ENCODE measurements at places on chromosomes 11 and 22.
A peak's percentile ranks its signal among the peaks of the same experiment; 100 is the strongest.

GRCh38 chr11:31802609-31802989 is 8.5 kb downstream of the PAX6 start:
- no peak for DNase-seq

DNA sequence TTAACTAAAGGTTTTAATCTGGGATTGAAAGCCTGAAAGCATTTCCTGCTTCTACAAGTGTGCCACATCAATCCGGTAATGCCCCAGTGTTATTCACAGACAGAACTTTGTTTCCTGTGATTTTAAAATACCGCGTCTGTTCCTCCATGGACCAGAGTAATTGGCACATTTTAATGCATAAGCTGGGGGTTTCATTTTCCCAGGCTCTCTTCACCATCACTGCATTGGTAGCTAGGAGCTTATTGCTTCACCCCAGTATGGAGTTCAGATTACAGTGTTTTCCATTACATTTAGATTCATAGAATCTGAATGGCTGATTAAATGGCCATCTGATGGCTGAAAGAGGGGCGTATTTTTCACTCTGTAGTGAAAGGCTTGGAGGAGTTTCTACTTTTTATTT is 25.7 kb upstream of the CRTAM start:
- no peak for DNase-seq

DNA sequence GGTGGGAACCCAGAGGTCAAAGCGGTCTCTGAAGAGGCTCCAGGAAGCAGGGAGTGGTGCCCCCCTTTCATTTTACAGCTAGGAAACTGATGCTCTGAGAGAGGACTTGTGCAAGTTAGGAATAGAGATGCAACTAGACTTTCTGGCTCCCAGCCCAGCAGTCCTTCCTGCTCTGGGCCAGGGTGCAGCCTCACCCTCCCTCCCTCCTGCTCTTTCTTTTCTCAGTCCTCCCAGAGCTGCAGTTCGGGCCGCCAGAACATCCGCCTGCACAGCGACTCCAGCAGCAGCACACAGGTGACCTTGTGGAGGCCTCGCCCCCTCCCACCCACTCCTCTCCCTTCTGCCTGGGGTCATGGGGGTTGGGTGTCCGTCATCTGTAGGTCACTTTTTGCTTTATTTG is 51.5 kb downstream of the LHFPL7 start:
- peak; percentile 40 for DNase-seq

- no peak for DNase-seq
Measured at GRCh38 chr11:32420937-32421901, 14.1 kb downstream of the WT1 start.

DNA sequence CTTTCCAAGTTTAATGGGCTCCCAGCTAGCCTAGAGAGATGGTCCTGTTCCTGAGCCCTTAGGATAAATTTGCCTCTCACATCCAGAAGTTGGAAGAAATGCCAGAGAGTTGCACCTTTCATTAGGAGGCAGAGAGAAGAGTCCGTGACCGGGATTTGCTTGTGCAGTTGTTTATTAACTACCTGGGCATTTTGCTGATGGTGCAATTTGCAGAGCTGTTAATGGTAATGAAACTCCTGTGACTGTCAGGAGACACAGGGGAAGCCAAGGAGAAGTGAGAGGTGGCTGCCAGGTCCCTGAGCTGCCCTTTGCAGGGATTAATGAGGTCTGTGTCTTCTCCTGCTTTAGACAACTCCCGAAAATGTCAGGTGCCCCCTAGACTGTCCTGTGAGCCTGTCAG is 69.1 kb upstream of the B3GAT1 start:
- DNase-seq = no peak

DNA sequence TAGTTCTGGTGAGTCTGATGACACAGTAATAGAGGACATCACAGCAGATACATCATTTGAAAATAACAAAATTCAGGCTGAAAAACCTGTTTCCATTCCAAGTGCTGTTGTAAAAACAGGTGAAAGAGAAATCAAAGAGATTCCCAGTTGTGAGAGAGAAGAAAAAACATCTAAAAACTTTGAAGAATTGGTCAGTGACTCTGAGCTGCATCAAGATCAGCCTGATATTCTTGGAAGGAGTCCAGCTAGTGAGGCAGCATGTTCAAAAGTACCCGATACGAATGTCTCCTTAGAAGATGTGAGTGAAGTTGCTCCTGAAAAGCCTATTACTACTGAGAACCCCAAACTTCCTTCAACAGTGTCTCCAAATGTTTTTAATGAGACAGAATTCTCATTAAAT is 38.7 kb downstream of the RTN3 start:
- DNase-seq = no peak

- DNase-seq = no peak
Measured at GRCh38 chr22:19644314-19645223, 69.7 kb upstream of the SEPTIN5 start.

DNA sequence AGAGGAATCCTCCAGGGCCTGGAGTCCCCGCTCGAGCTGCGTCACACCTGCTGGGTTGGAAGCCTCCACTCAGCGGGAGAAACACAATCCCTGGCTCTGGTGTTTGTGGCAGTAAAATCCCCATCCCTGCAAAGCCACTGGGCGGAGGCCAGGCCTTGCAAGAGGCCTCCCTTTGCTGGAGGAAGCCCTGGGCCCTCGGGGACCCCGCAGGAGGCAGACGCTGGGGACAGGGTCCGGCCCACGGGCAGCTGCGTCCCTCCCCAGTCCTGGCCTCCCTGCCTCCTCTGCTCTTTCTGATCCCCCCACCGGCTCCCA is 194.7 kb downstream of the BRD1 start:
- DNase-seq = no peak

GRCh38 chr11:130001461-130002351 is 929 bp downstream of the PRDM10 start:
- peak; percentile 84 for DNase-seq

- DNase-seq = no peak
Measured at GRCh38 chr11:14018441-14018840, 55.9 kb downstream of the SPON1 start.

- no peak for DNase-seq
Measured at GRCh38 chr11:59574932-59575502, 40.6 kb downstream of the OSBP start.

DNA sequence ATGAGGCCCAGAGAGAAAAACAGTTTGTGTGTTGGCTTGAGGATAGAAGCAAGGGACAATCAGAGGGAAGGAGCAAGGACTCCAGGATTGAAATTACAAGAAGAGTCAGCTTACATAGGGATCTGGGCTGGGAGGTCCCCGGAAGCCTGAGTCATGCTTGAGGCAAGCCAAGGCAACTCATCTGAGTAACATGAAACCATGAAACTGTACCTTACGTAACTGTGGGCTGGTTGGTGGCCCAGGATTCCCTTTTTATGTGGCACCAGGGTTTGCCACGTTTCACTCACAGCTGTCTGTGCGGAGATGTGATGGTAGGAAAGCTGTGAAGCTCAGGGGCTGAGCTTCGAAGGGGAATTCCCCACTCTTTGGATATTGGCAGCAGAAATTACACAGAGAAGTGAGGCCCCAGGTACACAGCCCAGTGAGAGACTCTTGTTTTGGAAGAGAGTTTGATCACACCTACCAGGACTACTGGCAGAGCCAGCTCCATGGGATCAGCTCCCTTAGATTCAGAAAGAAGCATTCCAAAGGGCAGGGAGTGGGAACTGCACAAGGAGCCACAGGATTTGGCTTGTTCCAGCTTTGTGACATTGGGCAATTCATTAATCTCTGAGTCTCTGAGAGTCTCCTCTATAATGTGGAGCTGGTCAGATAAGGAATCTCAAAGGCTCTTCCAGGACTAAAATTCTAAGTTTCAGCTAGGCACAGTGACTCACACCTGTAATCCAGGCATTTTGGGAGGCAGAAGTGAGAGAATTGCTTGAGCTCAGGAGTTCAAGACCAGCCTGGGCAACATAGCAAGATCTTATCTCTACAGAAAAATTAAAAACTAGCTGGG is 7.8 kb downstream of the SLC5A1 start:
- peak; percentile 63 for DNase-seq

DNA sequence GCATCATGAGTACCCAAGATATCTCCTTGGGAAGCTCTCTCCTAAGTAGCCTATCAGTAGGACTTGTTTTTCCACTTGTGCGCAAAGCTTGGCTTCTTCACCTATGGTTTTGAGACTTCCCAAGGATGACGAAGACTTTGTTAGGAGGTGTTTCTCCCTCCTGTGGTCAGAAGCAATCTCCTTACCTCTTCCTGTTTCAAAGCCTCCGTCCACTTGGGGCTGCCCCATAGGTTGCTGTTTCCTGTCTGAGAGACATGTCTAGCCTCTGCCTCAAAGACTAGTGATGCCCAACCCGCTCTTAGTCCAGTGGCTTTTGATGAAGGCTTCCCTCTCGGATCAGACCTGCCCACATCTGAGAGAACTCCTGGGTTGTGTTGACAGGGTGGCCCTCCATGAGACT is 92.9 kb downstream of the TRAF6 start:
- DNase-seq = no peak

- peak; percentile 90 for DNase-seq
Measured at GRCh38 chr22:49827853-49828598, at the start of gene BRD1. BRD1 (minus strand) TSS chr22:49827873; CDS start chr22:49824317, 3,556 bp downstream.

DNA sequence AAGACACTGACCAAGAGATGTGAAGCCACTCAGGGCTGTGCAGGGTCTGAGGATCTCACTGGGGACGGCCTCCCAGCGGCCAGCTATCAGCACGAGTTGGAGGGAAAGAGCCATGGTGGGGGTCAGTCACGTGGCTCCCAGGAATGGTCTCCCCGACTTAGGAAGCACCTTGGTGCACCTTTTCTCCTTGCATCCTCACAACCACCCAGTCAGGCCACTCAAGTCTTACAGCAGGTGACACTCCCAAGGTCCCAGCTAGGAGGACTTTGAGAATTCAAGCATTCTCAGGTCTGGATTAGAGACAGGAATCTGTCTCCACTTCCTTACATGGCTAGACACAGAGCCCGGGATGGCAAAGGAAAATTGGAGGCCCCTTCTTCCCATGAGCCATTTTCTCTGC is 2.7 kb downstream of the RNASEH2C start:
- no peak for DNase-seq

DNA sequence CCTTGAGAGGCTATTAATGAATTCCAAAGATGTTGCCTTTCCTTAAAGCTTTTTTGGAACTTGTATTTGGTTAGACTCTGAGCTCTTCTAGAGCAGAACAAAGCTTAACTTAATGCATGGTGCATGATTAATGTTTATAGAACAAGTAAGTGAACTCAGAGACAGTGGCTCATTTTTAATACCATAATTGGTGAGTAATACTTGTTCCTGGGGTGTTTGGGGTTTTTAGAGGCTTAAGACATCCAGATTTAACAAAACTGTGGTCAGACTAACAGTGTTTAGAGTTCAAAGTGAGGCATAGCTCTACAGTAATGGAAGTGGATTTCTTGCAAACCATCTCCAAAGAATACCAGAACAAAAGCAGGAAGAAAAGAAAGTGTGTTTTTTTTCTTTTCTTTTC is 73.7 kb upstream of the CTSC start:
- peak; percentile 41 for DNase-seq

- no peak for DNase-seq
Measured at GRCh38 chr11:69134957-69135356, 20.8 kb upstream of the SMIM38 start.

GRCh38 chr11:44775985-44776446 is 49.3 kb downstream of the TSPAN18 start:
- no peak for DNase-seq

GRCh38 chr22:37519268-37520195 is at the start of gene CARD10:
CARD10 (minus strand) TSS chr22:37519415; CDS start chr22:37519200, 215 bp downstream.
- DNase-seq = peak; percentile 57

DNA sequence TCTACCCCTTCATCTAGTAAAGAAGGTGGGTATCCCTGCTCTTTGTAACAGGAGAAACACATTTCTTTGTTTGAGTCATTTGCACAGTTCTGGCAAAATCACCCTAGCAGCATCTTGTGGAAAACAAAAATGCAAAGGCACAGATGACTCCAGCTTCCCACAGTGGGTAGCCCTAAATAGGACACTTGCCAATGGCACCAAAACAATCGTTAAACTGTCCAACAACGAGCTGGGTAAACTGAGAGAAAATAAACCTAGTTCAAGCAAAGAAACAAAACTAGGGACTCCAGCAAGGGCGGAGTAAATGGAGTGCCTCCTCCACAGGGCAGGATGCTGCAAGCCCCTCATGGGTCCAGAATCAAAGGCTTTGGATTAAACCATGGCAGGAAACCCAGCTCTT is 239.5 kb downstream of the NTM start:
- peak; percentile 26 for DNase-seq

DNA sequence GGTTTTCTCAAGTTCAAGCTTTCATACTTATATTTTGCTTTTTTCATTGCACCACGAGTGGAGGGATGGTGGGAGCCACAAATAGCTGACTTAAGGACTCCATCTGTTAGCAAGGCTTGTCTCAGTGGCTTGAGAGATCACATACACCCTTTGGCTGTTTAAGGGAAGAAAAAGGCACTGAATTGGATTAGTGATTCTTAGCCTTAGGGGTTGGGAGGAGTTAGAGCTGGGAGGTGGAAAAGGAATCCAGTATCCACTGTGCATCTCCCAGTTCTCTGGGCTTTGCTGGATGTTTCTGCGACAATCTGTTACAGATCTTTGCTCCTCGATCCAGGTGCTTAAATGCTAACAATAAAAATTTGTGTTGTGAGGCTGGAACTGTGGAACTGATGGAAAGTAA is 593.6 kb downstream of the CNTN5 start:
- DNase-seq = no peak

- DNase-seq = no peak
Measured at GRCh38 chr11:74169738-74170458, 904 bp downstream of the C2CD3 start.

- DNase-seq = no peak
Measured at GRCh38 chr11:35842958-35843357, 100.9 kb upstream of the LDLRAD3 start.

GRCh38 chr11:47179655-47179991 is 2.9 kb upstream of the ARFGAP2 start:
- peak; percentile 67 for DNase-seq

DNA sequence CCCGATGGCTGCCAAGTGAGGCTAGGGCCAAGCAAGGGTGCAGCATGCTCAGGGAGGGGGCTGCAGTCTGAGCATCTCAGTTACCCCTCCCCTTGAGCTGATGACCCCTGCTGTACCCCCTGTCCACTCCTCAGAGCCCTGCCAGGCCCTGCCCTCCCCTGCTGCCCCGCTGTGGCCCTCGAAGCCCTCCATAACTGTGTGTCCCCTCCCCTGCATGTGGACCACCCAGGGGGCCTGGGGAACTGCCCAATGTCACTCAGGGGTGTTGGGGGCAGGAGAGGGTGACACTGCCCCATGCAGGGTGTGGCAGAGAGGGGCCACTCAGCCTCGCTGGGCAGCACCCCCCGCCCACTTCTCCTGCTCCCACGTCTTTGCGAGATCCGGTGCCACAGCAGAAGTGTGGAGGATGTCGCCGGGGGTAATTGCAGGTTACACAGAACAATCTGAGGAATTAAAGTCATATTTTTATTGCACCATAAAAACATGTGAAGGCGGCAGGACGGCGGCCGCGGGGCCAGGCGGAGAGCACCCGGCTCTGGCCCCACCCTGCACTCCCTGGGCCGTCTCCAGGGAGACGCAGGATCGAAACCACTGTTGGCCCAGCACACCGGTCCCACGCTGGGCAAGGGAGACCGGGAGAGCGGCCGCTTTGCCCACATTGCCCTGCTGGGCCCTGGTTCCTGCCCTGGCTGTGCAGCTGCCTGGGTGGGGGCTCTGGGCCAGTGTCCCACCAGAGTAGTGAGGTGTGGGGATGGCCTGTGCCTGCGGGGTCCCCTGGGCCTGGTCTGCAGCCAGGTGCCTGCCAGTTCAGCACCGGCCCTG is 18.7 kb upstream of the GNB1L start:
- DNase-seq = no peak
